ENCODE measurements at places on chromosomes 6 and 20.

DNA sequence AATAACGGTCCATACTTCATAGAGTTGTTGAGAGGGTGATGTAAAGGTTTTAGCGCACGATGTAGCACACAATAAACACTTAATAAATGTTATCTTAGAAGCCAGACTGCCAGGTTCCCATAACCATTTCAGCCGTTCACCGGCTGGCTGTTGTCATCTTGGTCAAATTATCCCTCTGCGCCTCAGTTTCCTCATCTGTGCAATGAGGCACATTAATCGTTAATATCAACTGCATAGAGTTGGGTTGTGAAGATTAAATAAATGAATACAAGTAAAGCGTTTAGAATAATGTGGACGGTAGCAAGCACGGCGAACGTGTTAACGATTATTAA lies 432 bp upstream of the PSMF1 start:
- DNase-seq: no peak

DNA sequence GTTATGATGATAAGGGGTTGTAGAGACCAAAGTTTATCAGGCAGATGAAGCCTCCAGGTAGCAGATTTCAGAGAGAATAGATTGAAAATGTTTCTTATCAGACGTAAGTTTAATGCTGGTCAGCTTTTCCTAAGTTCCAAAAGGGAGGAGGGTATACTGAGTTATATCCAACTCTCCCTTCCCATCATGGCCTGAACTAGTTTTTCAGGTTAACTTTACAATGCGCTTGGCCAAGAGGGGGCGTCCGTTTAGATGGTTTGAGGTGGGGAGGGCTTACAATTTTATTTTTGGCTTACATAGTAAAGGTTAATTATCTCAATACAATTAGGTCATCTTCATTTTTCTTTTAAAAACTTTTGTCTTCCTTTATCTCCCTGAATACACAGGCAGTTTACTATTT lies 19.4 kb upstream of the IL22RA2 start:
- no peak for DNase-seq

- no peak for DNase-seq
Observed at GRCh38 chr6:112822769-112823168, 475.6 kb downstream of the RFPL4B start.

GRCh38 chr20:10578607-10579006 lies 95.2 kb downstream of the JAG1 start:
- no peak for DNase-seq

GRCh38 chr6:106118835-106119431 lies 32.8 kb downstream of the PRDM1 start:
- no peak for DNase-seq

DNA sequence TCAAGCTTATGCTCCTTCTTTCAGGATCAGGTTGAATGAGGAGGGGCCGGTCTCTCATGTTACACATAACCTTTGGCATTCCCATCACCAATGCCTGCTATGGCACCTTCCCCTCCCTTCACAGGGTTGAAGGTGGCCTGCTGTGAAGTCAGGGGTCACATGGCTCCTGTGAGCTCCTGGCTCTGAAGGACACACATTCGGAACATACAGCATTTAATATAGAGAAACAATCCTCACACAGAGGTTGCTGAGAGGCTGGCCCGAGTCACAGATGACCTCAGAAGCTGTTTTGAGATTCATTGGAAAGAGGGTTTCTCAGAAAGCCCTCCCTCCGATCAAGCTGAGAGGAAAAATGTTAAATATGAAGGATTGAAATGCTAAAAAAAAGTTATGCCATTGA lies 82.1 kb downstream of the PSMG4 start:
- no peak for DNase-seq

- no peak for DNase-seq
Observed at GRCh38 chr6:82144852-82145340, 102.6 kb downstream of the IBTK start.

GRCh38 chr6:24643920-24644319 lies 2.1 kb downstream of the KIAA0319 start:
- no peak for DNase-seq

- DNase-seq: no peak
Observed at GRCh38 chr20:59010995-59011873, 4.2 kb upstream of the CTSZ start.

DNA sequence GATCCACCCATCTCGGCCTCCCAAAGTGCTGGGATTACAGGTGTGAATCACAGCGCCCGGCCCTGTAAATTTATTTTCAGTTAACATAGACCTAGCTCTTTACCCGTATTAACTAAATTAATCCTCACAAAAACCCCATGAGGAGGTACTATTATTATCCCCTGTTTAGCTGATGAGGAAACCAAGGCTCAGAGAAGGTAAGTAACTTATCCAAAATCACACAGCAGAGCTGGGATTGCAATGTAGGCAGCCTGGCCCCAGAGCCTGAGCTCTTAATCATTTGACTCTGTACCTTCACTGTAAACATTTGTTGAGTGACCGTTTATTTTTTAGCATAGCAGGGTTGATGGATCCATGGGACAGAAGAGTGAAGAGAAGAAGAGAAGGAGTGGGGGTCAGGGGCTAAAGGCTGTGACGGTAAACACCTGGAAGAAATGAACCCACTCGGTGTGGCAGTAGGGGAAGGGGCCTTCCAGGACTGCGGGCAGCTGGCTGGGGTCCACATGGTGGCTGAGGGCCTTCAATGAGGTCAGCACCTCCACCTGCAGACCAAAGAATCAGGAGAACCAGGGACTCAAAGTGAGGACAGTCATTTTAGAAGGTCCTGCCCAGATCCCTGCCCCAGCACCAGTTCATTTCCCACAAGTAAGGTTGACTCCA lies 35.2 kb downstream of the KIAA1755 start:
- no peak for DNase-seq

GRCh38 chr6:11018225-11018624 lies 25.9 kb downstream of the ELOVL2 start:
- DNase-seq: no peak

- no peak for DNase-seq
Observed at GRCh38 chr20:58459058-58459750, 56.0 kb downstream of the APCDD1L start.

GRCh38 chr6:2760882-2761842 lies 4.0 kb upstream of the WRNIP1 start:
- no peak for DNase-seq

- DNase-seq: no peak
Observed at GRCh38 chr6:83958241-83958685, 75.3 kb upstream of the MRAP2 start.

GRCh38 chr20:14561741-14562221 lies 224.4 kb upstream of the FLRT3 start:
- no peak for DNase-seq

- no peak for DNase-seq
Observed at GRCh38 chr6:152026291-152026690, 218.8 kb downstream of the ESR1 start.

GRCh38 chr6:8219352-8219943 lies 117.1 kb upstream of the EEF1E1 start:
- DNase-seq: no peak

DNA sequence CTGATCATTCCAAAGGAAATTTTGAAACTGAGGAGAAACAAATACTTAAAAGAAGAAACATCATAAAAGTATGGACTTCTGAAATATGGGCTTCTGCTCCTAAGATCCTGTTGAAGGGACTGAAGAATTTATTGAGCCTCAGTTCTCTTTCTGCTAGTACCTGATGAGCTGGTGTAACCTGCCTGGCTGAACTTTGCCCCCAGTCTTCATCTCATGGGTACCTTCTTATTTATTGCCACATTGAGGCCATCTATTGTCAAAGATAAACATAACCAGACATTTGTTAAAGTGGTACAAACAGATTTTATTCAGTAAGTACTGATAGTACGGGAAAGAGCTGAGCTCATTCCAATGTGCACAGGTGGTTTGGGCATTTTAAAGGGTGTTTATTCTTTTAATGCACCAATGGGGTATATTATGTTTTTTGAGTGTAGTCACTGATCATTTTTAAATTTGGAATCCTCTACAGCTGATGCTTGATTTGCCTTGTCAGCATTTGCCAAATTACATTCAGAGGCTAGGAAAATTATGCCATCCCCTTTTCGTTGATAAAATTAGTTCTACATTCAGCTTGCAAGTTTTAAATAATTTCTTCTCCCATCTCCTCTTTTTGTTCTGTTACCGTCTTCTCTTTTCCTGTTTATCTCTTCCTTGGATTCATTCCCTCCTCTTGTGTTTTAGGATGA lies 118.2 kb downstream of the PRIM2 start:
- no peak for DNase-seq

GRCh38 chr6:40817369-40817768 lies 221.7 kb downstream of the UNC5CL start:
- no peak for DNase-seq

GRCh38 chr20:24761220-24762065 lies 187.6 kb upstream of the CST7 start:
- DNase-seq: peak; percentile 31

DNA sequence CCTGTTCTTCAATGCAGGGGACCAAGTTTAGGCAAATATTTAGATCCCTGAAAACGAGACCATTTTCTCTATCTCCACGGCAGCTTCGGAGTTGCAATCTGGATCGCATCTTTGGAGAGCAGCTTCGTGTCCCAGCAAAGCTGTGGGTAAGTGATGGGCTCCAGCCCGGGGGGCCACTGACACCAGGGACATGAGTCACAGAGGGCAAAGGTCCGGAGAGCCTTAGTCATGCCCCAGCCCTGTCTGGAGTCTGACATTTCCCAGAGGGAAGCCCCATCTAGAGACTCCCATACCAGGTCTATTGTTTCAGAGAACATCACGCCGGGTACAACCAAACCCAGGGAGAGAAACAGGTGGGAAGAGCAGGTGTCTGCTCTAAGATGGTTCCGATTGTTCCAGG lies 95.9 kb downstream of the NFATC2 start:
- DNase-seq: no peak

DNA sequence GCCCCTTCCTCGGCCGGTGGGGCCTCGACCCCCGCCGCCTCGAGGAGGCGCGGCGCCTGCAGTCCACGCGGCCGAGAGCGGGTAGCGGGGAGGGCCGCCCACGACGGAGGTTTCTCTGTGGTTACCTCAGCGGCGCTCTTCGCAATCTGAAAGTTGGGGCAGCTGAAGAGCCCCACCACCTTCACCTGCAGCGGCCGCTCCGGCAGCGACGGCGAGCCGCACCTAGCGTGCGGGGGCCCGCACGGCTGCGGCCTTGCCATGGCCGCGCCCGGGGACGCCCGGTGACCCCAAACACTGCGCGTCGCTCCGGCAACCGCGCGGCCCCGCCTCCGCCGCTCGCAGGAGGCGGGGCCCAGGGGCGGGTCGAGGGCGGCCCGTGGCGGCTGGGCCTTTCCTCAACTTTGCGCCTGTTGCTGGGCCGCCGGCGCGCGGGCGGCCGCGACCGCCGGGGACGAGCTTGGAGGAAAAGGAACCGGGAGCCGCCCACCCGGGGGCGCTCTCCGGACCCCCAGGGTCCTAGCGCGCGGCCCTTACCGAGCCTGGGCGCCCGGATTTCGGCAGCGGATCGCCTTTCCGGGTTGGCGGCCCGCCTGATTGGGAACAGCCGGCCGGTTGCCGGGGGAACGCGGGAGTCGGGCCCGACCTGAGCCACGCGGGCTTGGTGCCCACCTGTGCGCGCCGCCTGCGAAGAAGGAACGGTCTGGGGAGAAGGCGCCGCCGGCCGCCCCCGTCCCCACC lies at the start of the genes PPIL6 and SMPD2:
PPIL6 (minus strand) TSS at position 298 of the 738 bp plus-strand sequence; CDS start at position 260, 38 bp downstream.
SMPD2 (plus strand) TSS at position 394 of the 738 bp plus-strand sequence. CDS start 398 bp downstream, outside the sequence.
- peak; percentile 96 for DNase-seq

GRCh38 chr6:1834207-1834606 lies 224.5 kb downstream of the FOXC1 start:
- no peak for DNase-seq

DNA sequence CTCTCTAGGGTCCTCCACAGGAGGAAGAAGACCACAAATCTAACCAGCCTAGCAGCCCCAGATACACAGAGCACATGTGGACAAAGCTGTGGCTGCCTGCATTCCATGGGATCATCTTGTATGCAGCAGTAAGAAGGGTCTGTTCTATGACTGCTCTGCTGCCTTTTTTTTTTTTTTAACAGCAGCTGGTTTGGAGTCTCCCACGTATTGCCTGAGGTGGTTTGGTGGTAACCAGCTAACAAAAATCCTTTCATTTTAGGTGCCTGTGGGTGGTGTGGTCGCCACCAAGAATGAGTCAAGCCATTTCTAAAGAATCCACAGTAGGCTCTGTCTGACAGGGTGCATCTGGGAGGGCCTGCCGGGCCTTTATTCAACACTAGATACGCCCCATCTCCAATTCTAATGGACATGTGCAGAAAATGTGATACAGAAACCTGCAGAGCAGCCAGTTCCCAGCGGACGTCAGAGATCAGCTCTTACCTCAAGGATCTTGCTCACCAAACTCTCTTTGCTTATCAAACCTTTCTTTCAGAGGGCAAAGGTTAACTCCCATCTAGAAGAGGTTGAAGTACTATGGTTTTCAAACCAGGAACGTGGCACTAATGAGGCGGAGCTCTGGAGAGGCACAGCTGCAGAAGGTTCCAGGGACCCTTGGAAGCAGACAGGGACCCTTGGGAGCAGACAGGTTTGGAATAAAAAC lies 32.0 kb downstream of the GNAS-AS1 start:
- DNase-seq: no peak

DNA sequence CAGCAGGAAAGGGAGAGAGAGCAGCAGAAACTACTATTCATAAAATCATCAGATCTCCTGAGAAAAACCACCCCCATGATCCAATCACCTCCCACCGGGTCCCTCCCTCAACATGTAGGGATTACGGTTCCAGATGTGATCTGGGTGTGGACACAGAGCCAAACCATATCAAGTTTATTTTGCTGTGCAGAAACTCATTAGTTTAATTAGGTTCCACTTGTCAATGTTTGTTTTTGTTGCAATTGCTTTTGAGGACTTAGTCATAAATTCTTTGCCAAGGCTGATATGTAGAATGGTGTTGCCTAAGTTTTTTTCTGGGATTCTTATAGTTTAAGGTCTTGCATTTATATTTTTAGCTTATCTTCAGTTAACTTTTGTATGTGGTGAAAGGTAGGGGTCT lies 422.0 kb upstream of the HS3ST5 start:
- DNase-seq: no peak

GRCh38 chr20:17612287-17612991 lies 42.6 kb downstream of the DSTN start:
- DNase-seq: peak; percentile 70

DNA sequence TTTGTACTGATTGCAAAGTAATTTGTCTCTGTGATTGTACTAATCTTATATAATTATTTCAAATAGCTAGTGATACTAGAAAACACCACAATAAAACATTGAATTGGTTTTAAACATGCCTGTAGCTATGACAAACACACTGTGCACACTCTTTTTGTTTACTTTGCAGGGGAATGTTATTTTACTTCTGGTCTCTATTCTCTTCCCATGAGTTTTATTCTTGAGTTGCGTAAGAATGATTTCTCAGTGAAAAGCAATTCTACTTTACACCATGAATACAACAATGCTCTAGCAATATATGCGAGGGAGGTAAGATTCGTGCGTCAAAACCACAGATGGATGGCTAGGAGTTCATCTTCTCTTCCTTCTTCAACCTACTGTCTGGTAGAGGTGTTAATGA lies 68.4 kb upstream of the PHACTR1 start:
- no peak for DNase-seq

GRCh38 chr6:170067923-170068360 lies 222.9 kb downstream of the DLL1 start:
- no peak for DNase-seq

DNA sequence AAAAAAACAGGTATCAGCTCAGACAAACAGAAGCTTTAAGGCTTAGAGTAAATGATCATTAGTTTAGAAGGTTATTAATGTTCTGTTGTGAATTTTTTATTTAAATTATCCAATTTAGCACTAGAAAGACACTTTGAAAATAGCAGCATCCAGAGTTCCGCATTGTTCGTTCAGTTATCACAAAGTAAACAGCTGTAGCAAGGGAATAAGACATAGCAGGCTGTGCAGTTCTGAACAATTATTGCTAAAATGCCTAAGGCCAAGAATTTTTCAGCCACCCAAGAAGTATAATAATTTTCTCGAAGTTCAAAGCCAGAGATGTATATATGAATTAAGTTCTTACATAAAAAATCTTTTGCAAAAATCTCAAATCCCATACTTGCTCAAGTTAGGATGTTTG lies 8.0 kb upstream of the TNFAIP3 start:
- DNase-seq: no peak
